ENCODE measurements at places on chromosomes 6 and 20.

DNA sequence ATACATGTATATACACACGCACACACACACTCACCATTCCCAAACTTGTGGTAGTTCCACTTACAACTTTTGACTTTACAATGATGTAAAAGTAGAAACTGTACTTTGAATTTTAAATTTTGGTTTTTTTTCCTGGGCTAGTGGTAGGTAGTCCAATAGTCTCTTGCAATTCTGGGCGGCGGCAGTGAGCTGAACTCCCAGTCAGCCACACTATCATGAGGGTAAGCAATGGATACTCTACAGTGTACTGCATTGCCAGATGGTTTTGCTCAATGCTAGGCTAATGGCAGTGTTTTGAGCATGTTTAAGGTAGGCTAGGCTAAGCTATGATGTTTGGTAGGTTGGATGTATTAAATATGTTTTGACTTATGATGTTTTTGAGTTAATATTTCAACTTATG, 136.2 kb upstream of the GPR6 start:
- DNase-seq: no peak

DNA sequence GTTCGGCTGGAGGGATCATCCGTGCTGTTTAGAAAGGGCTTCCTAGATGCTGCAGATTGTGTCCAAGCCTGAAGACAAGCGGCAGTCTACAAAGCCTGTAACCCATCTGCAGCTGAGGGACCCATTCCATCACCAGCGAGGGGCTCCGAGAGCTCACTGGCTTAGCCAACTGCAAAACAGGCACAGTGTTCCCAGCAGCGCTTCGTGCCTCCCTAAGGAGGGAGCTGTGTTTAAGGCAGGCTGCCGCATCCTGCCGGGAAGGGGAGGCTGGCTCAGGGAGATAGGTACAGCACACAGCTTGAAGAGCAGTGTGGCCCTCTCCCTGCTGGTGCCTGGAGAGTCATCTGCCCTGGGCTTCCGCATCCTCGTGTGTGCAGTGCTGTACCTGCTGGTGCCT, 32.4 kb downstream of the DUSP22 start:
- DNase-seq: no peak

- DNase-seq: peak; percentile 71
Measured at GRCh38 chr20:12575352-12576095, 433.2 kb upstream of the SPTLC3 start.

GRCh38 chr6:33298773-33299236, at the start of gene RGL2:
Gene RGL2 (minus strand): TSS chr6:33298942. CDS start chr6:33298610, 332 bp downstream.
- no peak for DNase-seq

- no peak for DNase-seq
Measured at GRCh38 chr6:99467509-99468106, 42.5 kb upstream of the PNISR start.

DNA sequence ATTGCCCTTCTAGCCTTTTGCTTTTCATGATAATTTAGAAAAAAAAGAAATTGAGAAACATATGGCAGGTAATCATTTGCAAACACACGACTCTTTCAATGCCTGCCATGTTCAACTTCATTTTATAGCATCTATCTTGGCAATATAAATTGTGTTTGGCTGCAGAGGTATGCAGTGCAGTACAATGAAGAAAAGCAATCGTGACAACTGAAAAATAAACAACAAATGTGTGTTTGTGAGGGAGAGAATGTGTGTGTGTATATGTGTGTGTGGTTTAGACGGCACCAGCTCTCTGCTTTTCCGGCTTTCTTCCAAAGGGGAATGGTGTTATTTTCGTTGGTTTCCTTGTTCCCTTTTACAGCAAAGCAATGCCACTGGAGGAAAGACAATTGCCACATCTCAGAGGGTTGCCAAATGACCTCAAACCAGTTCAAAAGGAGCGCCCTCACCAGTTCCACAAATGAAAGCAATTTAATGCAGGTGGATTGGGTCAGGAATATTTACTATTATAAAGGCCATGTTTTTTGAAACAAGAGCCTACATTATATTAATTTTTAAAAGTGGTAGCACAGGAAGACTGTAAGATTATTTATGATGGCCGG, 587.2 kb downstream of the PRKN start:
- DNase-seq: no peak

DNA sequence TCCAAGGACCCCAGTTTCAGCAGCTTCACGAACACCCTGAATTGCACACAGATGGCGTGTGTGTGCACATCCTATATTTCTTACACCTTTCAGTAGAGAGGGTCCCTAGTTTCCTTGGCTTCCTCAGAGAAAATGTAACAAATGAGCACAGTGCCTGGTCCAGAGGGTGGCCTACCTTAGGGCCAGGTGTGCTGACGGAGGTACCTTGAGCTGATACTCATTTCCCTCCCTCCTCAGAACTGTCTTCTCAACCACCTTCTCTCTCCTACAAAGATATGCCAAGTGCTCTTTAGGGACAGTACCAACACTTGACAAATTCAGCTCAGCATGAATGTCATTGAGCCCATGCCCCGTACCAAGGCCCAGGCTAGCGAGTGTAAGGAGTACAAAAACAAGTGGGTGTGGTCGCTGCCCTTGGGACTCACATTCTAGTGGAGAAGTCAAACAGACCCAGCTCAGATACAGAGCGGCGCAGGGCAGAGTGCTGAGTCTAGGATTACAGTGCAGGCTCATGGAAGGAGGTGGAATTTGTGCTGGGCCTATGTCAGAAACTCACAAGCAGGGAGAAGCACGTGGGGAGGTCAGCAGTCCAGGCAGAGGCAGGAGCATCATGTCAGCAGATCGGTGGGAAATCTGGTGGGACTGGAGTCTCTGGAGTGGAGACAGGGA, 9.6 kb upstream of the BPHL start:
- DNase-seq: no peak

- peak; percentile 30 for DNase-seq
Measured at GRCh38 chr6:106444777-106445507, 84.4 kb downstream of the CRYBG1 start.

DNA sequence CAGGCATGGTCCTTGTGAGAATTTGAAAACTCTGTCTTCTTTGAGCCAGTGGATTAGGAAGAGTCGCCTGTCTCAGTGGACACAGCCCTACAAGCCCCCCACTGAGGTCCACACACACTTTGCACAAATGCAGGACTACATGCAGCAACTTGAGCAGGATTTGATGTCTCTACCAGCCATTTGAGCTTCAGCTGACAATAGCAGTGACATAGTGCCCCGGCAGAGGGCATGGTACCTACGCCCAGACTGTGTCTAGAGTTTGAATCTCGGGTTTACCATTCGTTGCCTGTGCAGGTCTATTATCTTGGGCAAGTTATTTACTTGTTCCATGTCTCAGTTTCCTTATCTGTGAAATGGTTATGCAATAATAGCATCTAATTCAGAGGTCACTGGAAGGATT, 580.1 kb downstream of the TFAP2B start:
- DNase-seq: no peak

DNA sequence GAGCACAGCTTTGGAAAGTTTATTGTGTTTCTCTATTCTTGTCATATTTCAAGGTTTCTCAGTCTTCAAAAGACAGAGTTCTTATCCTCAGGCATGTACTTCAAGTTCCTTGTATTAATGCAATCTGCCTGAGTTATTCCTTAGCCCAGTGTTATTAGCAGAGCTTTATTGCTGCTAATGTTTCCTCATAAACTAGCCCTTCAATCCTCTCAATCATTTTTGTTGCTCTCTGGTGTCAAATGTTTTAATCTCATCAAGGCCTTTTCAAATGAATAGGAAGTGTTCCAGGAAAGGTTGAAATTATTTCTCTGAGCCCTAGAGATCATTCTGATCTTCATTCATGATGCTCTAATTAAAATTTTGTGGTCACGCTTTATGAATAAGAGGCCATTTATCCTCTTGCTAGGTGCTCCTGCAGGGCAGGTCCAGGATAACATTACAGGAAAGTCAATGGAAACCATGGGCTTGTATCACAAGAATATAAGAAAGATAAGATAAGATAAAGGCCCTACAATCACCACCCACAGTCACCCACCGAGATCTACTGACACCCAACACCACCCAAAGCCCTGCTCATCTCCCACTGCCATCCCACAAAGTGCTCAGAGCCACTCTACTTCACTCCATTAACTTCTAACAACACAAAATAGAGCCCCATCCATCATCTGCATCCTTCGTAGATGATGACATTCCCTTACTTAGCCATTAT, 125.9 kb downstream of the COL9A1 start:
- DNase-seq: no peak

- DNase-seq: peak; percentile 33
Measured at GRCh38 chr6:88982720-88983119, 19.3 kb upstream of the RNGTT start.

DNA sequence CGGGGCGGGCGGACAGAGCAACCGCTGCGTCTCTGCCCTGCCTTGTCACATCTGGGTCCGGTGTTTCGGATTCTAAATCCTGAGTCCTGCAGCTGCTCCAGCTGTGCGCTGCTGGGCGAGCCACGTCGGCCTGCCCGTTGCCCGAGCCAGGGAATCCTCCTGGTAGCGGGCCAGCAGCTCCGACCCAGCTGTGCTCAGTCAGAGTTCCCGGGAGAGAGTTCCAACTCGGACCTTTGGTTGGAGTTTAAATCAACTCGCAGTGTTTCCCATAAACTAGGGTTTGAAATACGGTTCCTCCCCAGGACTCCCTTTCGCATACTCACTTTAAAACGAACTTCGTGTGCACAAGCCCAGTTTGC, 315 bp upstream of the PDE10A start:
- DNase-seq: no peak

GRCh38 chr20:47795214-47795907, 10.1 kb upstream of the SULF2 start:
- DNase-seq: no peak

DNA sequence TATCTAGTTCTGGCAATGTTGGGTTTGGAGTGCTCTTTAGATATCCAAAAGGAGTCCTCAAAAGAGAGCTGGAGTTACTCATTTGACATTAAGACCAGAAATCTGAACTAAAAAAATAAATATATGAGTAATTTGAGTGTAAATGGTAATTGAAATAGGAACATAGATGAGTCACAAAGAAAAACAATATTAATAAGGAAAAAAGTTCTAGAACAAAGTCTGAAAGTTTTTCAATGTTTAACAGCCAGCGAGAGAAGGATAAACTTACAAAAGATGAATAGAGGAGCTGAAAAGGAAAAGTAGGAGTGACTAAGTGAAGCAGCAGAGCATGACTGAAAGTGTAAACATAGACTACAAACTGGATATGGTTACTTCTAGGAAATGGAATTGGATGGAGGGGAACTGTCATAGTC, 46.8 kb downstream of the EPM2A start:
- DNase-seq: no peak

DNA sequence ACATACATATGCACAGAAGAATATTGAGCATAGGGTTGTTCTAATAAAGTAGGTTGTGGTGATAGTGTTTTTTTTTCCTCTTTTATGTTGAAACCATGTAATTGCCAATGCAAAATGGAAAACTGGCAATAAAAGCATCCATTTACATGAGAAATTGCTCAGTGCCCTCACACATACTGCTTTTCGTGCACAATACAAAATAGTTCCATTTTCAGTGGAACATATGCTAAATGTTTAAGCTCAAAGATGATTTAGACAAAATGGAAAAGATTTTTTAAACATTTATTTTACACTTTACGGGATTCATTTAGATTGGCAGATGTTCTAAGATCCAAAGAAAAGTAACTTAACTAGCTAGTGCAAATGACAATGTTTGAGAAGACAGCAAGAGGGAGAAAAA, 678.1 kb upstream of the MANEA start:
- DNase-seq: no peak

GRCh38 chr6:14241255-14242070, 123.9 kb downstream of the CD83 start:
- no peak for DNase-seq

- DNase-seq: no peak
Measured at GRCh38 chr6:84082689-84083265, 49.2 kb downstream of the MRAP2 start.

- no peak for DNase-seq
Measured at GRCh38 chr6:115865914-115866313, 194.8 kb downstream of the FRK start.

DNA sequence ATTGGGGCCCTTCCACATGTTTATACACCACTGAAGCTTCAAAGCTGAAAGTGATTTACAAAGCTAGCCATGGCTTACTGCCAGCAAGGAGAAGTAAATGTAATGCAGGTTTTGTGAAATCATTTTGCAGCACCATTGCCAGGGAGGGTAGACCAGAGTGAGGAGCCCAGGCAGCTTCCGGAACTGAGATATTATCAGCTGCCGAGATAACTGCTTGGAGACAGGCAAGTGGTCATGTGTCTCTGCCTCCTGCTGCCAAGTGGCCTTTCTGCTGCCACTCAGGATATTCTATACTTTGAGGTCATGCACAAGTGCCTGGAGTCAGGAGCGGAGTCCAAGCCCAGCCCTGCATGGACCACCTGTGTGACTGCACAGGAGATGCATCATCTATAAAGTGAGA, 160.2 kb downstream of the SYNDIG1 start:
- no peak for DNase-seq

- DNase-seq: no peak
Measured at GRCh38 chr6:40395066-40395697, 192.0 kb downstream of the LRFN2 start.

GRCh38 chr6:24875534-24875901, 60.2 kb downstream of the RIPOR2 start:
- DNase-seq: no peak

DNA sequence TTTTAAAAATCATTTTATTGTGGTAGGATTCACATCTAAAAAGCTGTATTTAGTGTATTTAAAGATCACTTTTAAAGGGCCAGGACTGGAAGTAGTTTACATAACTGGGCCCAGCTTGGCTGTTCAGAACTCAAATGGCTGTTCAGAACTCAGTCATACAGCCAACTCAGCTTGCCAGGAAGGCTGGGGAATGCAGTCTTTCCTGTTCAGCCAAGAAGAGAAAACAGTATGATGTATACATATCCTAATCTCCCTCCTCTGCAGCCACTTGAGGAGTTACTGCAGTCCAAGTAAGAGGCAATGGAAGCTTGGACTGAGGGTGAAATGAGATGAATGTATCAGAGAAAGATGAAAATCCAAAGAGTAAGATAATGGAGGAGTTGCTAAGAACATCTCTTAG, 24.6 kb downstream of the DSTN start:
- no peak for DNase-seq

DNA sequence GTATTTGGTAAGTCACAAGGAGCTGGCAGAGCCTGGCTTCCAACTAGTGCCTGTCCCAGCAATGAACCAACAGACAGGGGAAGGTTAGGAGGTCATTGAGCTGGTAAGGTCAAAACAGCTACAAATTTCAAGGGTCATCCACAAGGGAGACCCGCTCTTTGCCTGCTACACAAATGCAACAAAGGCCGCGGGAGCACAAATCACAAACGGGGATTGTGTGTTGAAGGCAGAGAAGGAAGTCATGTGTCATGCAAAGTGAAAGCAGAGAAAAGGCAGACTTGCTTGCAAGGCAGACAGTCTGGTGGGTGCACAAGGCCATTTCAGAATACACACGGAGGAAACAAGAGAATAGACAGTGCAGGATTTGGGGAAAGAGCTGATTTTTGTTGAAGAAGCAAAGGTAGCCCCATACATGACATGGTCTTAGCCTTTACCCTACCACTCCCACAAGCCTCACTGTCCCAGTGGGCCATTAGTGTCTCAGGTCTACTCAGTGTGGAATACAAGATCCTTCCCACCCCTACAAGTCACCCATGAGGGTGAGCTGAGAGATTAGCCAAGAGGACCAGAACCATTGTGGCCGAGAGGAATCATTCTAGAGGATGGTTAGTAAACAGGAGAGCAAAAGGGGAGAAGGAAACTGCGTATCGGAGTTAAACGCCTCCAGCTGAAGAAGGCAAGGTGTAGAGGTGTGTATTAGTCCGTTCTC, 18.1 kb upstream of the SAMHD1 start:
- no peak for DNase-seq

GRCh38 chr6:148693882-148694484, 52.8 kb upstream of the UST start:
- no peak for DNase-seq

GRCh38 chr6:91127752-91128151, 540.9 kb upstream of the MAP3K7 start:
- no peak for DNase-seq
